A172 (cell line): ENCODE measurements at places on chromosomes 12 and 14. TPM values are rescaled to one million over a fixed set of nuclear protein-coding genes. Genes with fewer than 3 reads are reported as not detected.

The FBXL14 gene
- 4.7 and 5.0 TPM in 2 replicates for total RNA-seq

The SLC6A13 gene
- total RNA-seq, result 0.12 TPM in 1 of 2 replicates, not detected in the other

The ESR2 gene
- 0.17 TPM in 1 of 2 replicates, not detected in the other for total RNA-seq

The ACTR10 gene
- total RNA-seq, result 78.3 and 81.8 TPM in 2 replicates

The CELA1 gene
- not detected in 2 replicates for total RNA-seq

The SCNN1A gene
- total RNA-seq, result 0.07 and 2.9 TPM in 2 replicates

The ERO1A gene
- total RNA-seq, result 38.9 and 49.2 TPM in 2 replicates

The SDS gene
- total RNA-seq, result not detected in 2 replicates

The PCBP2 gene
- total RNA-seq, result 107 and 137 TPM in 2 replicates

The CHFR gene
- 11.3 and 13.5 TPM in 2 replicates for total RNA-seq

The ARG2 gene
- total RNA-seq, result 2.4 and 2.9 TPM in 2 replicates

The RDH12 gene
- total RNA-seq, result 0.17 TPM in 1 of 2 replicates, not detected in the other

The GDF3 gene
- not detected in 2 replicates for total RNA-seq

The TAS2R42 gene
- not detected in 2 replicates for total RNA-seq

The PIK3C2G gene
- not detected in 2 replicates for total RNA-seq
